ENCODE measurements at places on chromosomes 12 and 14. TPM values are rescaled to one million over a fixed set of nuclear protein-coding genes. Genes with fewer than 3 reads are reported as not detected.
A peak's percentile ranks its signal among the peaks of the same experiment; 100 is the strongest.

DNA sequence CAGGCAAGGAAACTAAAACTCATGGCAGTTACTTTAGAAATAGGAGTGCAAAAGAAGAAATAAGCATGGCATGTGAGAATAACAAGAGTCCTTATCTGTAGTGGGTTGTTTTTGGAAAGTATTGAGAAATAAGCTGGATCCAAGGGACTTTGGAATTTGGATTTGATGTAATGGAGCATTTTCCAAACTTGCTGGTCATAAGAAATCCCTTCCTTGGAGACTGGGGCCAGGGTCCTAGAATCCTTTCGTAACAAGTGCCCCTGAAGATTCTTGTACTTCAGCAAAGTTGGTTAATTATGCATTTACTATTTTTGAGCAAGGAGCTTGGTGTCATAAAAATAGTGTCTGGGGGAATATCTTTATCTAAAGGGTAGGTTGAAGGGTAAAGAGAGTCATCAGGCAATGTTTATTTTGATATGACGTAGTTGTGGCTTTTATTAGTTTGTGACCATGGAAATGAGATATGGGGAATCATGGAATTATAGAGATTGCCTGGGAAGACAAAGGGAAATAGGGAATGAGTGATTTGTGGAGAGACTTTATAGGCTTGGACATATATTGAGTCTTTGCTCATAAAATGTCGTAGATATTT, 53.9 kb downstream of the WNK1 start:
- DNase-seq, result no peak

GRCh38 chr12:105084251-105085250, at the start of gene ALDH1L2:
TSS of gene ALDH1L2 (minus strand) at chr12:105084458. CDS start at chr12:105084436, 22 bp downstream.
- DNase-seq, result peak; percentile 71

GRCh38 chr14:68266998-68267397, 447.4 kb downstream of the RAD51B start:
- DNase-seq, result no peak

GRCh38 chr14:53152887-53153701, at the start of gene DDHD1:
TSS of gene DDHD1 (minus strand) at chr14:53153323. CDS start at chr14:53153098, 225 bp downstream.
- DNase-seq, result peak; percentile 86

DNA sequence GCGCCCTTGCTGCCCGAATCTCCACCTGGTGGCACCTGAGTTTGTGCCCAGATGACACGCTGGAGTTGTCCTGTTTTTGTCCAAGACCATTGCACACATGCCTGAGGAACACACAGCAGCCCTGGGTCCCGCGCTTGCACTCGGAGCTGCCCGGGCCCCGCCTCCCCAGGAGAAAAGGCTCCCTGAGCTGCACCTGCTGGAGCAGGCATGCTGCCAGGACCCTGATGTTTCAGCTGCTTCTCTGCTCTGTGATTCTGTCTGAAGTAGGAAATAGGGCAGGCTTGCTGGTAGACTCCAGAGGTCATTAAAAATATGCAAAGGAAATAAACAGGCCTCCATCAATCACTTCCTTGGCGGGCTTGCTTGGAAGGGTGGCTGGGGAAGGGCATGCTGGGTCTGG, 271.6 kb downstream of the CACNA1C start:
- DNase-seq, result no peak

DNA sequence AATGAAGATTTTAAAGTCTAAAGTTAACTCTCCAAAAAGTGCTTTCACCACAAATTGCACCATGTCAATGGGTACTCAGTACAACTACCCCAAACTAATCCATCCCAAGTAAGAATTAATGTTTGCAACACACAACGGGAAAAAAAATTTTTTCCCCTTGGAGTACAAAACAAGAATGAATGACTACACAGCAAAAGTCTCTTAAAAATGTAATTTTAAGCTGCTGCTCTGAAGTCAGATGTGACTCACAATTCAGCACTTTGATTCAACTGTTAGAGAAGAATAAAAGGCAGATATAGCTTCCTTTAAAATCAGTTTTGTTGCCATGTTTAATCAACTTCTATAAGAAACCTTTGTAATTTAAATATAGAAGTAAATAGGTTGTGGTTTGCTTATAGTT, 42.5 kb upstream of the VPS33A start:
- DNase-seq, result no peak

DNA sequence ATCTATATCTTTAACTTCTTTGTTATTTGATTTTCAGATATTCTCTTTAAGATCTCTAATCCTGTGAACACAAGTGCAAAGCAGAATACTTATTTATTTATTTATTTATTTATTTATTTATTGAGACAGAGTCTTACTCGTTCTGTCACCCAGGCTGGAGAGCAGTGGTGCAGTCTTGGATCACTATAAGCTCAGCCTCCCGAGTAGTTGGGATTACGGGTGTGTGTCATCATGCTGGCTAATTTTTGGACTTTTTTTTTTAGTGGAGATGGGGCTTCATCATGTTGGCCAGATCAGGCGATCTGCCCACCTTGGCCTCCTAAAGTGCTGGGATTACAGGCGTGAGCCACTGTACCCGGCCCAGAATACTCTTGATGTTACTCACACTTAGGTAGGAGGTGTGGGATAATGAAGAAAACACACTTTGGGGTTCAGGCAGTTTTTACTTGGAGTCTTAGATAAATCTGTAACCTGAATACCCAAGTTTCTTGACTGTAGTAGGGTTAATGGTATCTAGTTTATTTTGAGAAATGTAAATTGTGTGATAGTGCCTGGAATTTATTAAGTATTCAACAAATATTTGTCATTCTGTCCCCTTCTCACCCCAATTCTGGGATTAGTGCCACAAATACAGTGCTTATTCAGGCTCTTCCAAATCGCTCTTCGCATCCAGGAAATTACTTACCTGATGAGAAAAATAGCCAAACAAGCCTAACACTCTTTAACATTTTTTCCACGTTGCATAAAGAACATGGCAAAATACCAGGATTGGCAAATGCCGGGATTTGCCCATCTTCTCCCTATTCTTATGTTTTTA, 33.0 kb downstream of the METAP2 start:
- no peak for DNase-seq

DNA sequence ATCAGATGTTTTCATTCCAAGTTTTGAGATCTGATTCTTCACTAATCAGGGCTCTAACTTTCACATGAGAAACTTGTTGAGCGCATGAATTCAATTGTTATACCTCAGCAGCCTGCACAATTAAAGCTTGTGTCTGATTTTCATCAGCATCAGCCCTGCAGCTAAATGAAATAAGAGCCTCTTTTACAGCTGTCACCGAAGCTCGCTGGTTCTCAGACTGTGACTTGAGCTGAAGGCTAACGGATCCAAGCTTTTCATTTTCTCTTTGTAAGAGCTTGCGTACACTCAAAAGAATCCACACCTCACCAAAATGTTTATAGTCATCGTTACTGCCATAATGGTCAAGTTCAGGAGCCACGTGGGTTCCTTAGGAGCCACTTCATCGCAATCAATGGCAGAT, 65.5 kb upstream of the BEGAIN start:
- DNase-seq, result no peak

DNA sequence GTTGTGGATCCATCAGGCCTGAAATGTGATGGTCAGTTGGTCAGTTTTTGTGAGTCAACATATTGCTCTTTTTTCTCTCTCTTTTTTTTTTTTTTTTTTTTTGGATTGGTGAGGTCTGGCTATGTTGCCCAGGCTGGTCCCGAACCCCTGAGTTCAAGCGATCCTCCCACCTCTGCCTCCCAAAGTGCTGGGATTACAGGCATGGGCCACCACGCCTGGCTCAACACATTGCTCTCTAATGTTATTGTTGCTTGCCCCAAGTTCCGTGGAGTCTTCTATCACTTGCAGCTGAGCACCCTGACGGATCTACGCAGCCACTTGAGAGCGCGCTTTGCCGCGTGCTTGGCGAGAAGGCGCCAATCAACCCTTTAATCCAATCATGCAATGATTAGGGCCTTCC, 69.5 kb upstream of the DIO3 start:
- no peak for DNase-seq

DNA sequence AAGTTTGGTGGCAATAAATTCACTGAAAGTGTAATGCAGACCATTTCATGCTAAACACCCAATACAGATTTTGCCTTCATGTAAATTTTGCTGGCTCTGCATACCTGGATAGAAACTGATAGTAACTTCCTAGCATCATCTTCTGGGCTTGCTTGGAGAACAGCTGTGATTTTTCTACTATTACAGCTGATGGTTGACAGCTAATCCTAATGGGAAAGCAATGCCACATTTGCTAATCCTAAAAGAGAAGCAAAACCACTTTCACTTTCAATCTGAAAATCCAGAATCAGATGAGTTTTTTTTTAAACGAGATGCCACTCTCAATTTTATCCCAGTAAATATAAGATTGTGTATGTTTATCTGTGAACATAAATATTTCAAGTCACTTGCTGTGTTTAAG, 1035.9 kb downstream of the TRHDE start:
- DNase-seq, result no peak

DNA sequence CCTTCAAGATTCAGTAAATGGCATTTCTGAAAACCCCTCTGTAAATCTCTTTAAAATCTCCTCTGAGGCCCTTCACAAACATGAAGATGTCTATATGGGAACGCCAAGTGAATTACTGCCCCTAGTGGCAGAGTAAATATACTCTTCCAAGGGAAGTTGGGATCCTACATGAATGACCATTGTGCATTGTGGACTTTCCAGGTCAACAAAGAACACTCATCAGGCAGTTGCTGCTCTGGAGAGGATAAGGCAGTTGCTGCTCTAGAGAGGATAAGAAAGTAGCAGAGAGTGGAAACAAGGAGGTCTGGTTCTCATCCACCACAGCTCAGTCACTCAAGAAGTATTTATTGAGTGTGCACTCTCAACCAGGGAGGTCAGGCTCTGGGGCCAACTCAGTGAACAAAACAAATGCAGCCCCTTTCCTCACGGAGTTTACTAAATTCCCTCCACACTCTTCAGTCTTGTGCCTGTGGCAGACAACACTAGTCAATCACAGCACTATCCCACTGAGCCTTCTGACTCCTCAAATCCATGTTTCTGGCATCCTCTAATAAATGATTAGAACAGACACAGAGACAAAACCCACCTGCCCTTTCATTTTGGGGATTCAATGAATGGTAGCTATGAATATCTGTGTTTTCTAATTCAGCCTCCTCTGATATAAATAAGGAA, 52.9 kb downstream of the SVOP start:
- DNase-seq, result no peak

GRCh38 chr12:113722747-113723146, 243.4 kb downstream of the RBM19 start:
- DNase-seq, result no peak

DNA sequence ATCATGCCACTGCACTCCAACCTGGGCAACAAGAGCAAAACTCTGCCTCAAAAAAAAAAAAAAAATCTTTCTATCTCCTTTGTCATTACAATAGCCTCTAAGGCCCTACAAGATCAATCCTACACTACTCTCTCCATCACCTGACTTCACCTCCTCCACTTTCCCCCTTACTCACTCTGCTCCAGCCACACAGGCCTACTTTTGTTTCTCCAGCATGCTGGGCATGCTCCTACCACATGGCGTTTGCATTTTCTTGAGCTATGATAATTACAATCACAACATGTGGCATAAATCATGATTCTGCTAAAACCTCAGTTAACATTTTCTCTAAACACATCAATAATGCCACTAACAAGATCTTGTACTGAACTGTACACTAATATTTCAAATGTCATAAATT, 7.8 kb downstream of the PPP1R13B start:
- DNase-seq, result no peak

GRCh38 chr12:11981121-11981733, 89.5 kb upstream of the BCL2L14 start:
- peak; percentile 81 for DNase-seq

DNA sequence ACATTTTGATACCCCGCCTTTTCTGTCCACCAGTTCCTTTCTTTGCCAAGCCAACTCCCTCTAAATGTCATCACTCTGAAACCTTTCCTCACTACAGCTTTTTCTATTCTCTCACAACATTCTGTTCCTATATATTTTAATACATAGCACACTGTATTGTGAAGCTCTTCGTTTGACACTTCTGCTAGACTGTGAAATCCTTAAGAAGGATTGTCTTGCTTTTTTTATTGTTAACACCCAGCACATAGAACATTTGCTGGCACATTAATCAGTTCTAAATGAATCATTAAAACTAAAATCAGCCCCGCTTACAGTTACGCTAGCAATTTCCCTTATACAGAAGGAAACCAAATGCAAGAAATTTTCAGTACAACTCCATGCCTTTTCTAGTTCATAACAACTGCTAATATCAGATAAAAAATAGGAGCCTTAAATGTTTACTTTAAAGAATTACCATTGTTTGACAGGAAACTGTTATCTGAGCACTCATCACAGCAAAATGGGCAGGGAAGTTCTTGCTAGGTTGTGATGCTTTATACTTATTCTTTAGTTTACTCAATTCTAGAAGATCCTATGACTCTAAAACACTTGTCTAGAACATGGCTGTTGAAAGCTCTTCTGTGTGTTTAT, 93.5 kb downstream of the PPP1R12A start:
- no peak for DNase-seq

GRCh38 chr12:52815676-52816588, 2.0 kb upstream of the KRT4 start:
- no peak for DNase-seq

DNA sequence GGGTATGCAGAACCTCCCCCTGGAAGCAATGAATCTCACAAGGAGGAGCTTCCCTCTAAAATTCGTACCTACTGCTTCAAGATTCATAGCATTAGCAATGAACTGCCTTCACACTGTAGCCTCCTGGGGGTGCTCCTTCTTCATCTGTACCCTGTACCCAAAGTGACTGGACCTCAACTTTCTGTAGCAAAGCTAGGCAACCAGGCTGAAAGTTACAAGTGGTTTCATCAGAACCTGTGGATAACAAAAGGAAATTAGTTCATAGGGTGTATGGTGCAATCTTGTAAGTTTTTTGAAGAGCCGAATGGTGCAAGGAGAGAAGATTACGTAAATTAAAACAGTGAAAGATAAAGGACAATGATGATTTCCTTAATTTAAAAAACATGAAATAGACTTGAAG, 1541.7 kb upstream of the FLRT2 start:
- DNase-seq, result no peak

DNA sequence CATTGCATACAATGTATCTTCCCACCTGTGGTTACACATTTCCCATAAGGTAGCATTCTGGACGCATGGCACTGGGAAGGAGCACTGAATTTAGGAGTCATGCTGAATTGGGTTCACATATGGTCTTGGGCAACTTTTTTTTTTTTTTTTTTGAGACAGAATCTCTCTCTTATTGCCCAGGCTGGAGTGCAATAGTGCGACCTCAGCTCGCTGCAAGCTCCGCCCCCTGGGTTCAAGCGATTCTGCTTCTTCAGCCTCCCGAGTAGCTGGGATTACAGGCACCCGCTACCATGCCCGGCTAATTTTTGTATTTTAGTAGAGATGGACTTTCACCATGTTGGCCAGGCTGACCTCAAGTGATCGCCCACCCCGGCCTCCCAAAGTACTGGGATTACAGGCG, 13.3 kb downstream of the DIP2B start:
- no peak for DNase-seq

The KRT5 gene
- total RNA-seq, result not detected

The PKP2 gene
- not detected for total RNA-seq

The LRIG3 gene
- 0.30 TPM for total RNA-seq

The VRTN gene
- total RNA-seq, result not detected
